ENCODE measurements at places on chromosomes 7 and 10.

- no peak for DNase-seq
Observed at GRCh38 chr7:158403013-158403821, 184.4 kb downstream of the PTPRN2 start.

DNA sequence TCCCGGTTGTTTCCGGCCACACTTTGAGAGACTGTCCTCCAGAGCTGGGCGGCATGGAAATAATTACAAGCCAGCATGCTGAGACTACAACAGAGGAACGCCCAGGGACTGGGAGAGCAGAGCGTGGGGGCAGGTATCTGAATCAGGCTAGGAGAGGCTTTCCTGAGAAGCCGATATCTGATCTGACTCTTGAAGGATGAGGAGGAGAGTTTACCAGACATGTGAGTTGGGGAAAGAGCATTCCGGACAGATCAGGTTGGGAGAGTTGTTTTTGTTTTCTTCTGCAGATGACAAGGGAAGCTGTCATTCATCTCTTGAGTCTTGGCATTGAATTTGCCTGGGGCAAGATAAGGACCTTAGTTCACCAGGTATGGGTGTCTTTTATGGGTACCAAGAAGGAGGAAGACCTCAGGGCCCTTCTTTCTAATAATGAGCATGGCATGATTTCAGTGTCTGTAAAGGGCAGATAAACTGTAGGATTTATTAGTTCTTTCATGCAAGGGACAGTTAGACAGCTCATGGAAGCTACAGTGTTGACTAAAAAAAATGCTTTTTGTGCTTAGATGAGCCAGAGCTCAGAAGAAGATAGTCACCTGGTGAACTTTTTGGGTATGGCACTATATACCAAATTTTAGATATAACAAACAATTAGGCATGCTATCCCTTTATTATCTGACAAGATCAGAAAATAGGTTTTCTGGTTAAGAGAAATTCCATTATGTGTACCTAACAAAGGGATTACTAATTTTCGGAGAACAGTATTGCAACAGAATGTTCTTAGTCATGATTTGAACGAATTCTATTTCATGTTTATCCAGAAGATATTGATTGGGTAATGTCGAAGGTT is 36.2 kb downstream of the WBP1L start:
- no peak for DNase-seq

DNA sequence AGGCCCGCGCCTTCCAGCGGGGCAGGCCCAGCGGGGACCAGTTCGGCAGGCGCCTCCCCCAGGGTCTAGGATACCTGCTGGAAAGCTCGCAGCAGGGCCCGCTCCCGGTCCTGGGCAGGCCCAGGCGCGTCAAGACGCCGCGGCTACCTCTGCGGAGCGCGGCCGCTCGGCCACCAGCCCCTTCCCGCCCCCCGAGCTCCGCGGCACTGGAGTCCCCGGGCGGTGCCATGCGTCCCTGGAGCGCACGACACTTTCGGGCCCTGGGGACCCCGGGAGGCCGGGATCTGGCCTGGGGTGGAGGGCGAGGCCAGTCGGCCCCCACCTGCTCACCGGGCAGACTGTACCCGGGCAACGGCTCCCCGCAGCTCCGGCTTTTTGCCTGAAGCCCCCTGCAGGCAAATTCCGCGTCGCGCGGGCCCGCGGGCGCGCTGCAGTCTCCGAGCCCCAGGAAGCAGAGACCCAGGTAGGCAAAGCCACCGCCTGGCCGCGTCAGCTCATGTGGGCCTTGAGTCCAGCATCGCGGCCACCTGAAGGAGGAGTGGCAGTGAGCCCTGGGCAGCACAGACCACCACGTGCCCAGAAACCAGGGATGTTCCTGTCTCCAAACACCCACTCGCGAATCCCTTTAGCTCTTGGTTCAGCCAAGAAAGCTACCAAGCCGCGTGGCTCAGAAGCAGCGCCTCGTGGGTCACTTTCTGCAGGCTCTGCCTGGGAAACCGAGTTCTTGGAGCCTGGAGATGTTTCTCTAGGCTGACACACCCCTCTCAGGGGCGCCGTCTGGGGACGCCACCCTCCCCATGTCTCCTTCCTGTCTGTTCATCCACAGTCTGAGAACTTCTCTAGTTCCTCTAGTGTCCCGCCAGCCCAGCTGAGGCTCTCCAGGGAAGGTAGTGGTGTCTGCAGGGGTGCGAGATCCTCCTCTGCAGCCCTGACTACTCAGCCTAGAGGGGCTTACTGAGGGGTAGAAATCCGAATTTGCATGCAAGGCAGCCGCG is 46.1 kb upstream of the APBB1IP start:
- no peak for DNase-seq

GRCh38 chr7:73721377-73721817 is 1.9 kb upstream of the STX1A start:
- peak; percentile 8 for DNase-seq

GRCh38 chr7:157392256-157393037 is 55.6 kb downstream of the DNAJB6 start:
- DNase-seq: no peak

DNA sequence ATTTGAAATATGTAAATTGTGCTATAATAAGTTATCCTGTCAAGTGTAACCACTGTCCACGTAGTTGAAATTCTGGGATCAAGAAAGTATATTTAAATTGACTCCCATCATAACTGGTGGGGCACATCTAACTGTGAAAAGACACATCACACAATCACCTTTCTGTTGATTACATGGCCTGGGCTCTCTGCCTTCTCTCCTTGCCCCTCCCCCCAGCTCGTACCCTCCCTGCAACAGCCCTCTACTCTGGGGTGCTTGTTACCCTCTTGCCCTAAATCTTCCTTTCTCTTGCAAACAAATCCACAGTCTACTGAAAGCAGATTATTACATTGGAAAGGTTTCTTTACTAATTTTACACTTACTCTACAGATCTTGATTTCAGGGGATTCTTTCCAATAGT is 56.3 kb downstream of the CCDC186 start:
- no peak for DNase-seq

DNA sequence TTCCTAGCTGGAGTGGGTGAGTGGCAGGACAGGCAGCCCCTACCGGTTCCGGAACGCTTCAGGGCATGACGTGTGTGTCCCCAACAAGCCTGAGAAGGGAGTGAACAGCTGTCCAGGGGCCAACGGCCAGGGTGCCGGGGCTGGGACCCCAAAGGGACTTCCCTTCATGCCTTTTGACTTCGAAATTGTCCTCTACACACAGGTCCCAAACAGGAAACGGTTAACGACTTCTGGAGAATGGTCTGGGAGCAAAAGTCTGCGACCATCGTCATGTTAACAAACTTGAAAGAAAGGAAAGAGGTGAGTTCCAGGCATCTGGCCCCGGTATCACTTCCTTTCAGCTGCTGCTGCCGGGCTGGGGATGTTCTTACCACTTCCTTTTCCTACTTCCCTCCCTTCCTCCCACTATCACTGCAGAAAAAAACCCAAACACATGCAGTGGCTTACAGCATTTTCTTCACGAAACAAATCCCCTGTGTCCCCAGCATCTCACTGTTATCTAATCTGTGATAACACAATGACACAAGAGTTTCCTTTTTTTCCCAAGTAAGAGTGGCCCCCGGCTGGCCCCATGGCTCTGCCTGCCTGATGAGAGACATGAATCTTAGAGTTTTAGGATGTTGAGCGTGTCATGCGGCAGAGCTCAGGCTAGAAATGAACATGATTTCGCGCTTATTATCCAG is 63.2 kb downstream of the MKI67 start:
- DNase-seq: no peak

- DNase-seq: no peak
Observed at GRCh38 chr7:103683348-103683747, 237.3 kb upstream of the SLC26A5 start.

DNA sequence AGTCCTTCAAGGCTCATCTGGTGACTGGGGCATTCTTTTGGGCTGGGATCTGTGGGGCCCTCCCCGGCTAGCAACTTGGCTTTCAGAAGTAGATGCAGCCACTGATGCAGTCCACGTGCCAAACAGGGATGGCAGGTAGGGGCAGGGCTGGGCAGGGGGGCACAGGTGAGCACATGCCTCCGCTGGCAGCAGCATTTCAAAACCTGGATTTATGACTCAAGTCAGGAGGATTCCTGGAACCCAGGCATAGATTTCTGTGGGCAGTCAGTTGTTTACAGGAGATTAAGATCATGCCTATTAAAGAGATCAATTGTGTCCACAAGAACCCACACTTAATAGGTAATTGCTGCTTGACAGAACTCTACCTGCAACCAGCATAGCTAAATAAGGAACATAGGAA is 839 bp upstream of the HABP2 start:
- DNase-seq: no peak

DNA sequence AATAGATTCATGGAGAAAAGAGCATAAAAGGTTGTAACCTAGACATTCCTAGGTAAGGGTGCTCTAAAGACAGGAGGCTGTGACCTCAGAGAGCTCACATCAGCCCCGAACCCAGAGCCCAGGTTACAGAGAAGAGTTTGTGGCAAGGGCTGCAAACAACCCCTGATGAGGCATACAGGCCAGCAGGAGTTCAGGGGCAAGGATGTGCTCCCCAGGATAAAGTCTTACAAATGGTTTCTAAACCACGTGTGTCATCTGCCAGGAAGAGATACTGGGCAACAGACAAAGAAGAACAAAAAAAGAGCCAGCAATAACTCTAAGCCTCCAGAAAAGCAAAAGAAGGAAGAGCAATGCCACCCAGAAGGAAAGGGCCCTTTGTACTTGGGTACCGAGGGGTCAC is 27.7 kb downstream of the NCAPG2 start:
- no peak for DNase-seq

DNA sequence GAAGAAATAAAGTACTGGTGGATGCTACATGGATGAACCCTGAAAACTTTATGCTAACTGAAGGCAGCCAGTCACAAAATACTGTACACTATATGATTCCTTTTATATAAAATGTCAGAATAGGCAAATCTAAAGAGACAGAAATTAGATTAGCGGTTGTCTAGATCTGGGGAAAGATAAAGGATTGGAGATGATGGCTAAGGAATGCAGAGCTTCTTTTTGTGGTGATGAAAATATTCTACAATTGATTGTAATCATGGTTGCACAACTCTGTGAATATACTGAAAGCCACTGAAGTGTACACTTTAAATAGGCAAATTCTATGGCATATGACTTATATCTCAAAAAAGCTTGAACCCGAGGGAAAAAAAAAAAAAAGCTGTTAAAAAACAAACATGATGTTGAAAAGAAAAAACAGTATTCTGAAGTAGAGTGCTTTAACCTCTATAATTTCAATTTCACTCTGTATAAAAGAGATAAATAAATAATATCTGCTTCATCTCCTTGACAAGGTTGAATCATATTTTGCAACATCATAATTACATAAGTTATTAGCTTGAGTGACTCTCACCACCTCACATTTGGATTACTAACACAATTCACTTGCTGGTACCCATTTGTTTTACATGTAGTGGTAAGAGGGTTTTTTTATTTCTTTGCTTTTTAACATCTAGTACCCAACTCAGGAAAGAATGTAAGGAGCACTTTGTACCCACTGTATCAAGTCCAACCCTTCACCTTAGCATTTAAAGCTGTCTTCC is 2.8 kb upstream of the GNAI1 start:
- DNase-seq: no peak

- DNase-seq: no peak
Observed at GRCh38 chr10:71830726-71831125, 20.3 kb downstream of the PSAP start.

- DNase-seq: no peak
Observed at GRCh38 chr10:80323311-80323710, 33.2 kb downstream of the DYDC1 start.

DNA sequence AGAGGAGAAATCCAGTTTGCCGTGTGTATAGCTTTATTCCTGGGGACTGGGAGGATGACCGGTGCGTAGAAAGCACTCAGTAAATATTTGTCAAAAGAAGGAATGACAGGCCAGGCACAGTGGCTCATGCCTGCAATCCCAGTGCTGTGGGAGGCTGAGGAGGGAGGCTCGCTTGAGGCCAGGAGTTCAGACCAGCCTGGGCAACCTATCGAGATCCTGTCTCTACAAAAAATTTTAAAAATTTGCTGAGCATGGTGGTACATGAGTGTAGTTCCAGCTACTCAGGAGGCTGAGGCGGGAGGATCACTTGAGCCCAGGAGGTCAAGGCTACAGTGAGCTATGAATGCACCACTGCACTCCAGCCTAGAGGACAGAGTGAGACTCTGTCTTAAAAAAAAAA is 15.8 kb downstream of the EPHB4 start:
- no peak for DNase-seq

DNA sequence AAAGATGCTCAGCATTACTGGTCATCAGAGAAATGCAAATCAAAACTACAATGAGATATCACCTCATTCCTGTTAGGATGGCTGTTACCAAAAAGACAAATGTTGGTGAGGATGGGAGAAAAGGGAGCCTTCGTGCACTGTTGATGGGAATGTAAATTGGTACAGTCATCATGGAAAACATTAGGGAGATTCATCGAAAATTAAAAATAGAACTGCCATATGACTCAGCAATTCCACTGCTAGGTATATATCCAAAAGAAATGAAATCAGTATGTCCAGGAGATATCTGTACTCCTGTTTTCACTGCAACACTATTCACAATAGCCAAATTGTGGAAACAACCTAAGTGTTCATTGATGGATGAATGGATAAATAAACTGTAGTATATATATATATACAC is 228.1 kb downstream of the ACTR3B start:
- no peak for DNase-seq

GRCh38 chr7:106659166-106659962 is 1.6 kb downstream of the CCDC71L start:
- no peak for DNase-seq

DNA sequence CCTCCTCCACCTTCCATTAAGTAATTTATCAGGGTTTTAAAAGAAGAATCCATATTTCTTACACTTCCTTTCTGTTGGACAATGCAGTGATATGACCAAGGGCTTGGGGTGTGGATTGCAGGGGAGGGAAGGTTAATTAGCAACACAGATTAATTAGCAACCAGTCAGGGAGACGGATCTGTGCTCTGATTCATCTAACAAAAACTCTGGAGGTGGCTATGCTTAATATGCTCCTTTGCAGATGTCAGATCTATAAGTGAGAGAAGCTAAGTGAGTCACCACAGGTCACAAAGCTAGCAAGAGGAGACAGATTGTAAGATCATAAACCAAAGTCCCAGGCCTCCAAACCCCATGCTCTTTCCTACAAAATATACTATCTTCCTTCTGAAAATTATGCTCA is 178.8 kb upstream of the ITGB1 start:
- no peak for DNase-seq

GRCh38 chr7:24980534-24981170 is 674 bp upstream of the OSBPL3 start:
- DNase-seq: no peak

- DNase-seq: no peak
Observed at GRCh38 chr10:63416376-63416775, 49.4 kb downstream of the JMJD1C start.

DNA sequence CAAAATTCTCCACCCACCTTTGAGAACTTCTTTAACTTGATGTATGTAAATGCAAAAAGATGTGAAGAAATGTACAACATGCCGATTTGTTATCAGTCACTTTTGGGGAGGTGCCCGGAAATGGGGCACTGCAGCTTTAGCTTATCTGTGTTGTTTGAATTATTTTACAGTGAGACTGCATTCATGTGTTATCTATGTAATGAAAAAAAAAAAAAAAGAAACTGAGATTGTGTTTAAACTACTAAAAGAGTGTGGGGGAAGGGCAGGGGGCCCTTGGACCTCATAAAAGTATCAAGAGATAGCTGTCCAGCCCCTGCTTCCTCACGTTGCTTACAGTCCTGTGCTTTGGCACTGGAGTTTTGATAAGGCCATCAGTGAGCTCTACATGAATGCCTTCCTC is 259.4 kb downstream of the STK31 start:
- no peak for DNase-seq

- no peak for DNase-seq
Observed at GRCh38 chr10:114420811-114421485, 16.6 kb upstream of the AFAP1L2 start.

- DNase-seq: no peak
Observed at GRCh38 chr7:157054927-157055326, 44.5 kb upstream of the MNX1 start.

- DNase-seq: no peak
Observed at GRCh38 chr10:77157248-77158019, 480.2 kb downstream of the KCNMA1 start.

Measured in nucleus accumbens (tissue), 56 donors.